ENCODE measurements at places on chromosomes 16 and 17.

DNA sequence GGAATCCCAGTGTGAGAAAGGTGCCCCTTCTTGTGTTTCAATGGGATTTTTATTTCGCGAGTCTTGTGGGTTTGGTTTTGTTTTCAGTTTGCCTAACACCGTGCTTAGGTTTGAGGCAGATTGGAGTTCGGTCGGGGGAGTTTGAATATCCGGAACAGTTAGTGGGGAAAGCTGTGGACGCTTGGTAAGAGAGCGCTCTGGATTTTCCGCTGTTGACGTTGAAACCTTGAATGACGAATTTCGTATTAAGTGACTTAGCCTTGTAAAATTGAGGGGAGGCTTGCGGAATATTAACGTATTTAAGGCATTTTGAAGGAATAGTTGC lies 567 bp downstream of the UBB start:
- H3K27me3 ChIP-seq: no peaks in the 10 kb centered on the region
- DNase-seq: peak; percentile 8
- peak overlapping the region; percentile 96 for H3K27ac ChIP-seq
- peaks cover 14% of the 10 kb centered on the region for H3K4me1 ChIP-seq

DNA sequence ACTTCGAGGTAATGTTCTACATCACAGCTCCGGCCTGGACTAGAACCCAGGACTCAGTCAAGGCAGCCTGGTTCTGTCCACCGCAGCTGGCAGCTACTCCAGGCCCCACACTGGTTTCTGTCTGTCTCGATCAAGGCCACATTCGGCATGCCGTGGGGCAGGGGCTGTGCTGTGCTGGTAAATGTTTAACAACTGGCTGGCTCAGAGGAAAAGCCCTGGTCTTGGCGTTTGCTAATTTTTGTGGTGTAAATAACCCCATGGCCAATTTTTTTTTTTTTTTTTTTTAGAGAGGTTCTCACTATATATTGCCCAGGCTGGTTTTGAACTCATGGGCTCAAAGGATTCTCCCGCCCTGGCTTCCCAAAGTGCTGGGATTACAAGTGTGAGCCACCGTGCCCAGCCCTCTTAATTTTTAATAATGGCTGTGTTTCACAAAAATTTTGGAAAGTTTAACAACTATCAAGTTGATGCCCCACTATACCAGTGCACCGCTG lies 328 bp upstream of the DRC7 start:
- H3K36me3 ChIP-seq: no peaks in the 10 kb centered on the region
- no peaks in the 10 kb centered on the region for H3K27me3 ChIP-seq
- no peak overlapping the region for H3K4me3 ChIP-seq
- H3K4me1 ChIP-seq: peaks cover 12% of the 10 kb centered on the region
- DNase-seq: no peak

GRCh38 chr17:53092072-53092471 lies 730.7 kb upstream of the KIF2B start:
- H3K4me3 ChIP-seq: no peak overlapping the region
- H3K27me3 ChIP-seq: no peaks in the 10 kb centered on the region
- H3K36me3 ChIP-seq: no peaks in the 10 kb centered on the region
- no peak overlapping the region for H3K27ac ChIP-seq

DNA sequence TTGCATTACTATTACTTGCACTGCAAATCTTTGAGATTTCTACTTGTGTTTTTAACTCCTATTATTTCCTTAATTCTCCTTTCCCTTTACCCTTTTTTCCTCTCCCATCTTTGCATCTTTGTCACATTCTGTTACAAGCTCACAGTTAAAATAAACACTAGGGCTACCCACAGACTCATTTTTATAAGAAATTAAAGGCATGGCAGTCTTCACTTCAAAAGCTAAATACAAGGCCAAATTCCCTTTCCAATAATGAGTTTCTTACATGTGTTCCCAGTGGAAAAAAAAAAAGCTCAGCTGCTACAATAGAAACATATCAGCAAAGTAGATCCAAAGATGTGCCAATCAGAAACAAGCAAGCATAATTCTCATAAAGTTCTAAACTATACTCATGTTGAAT lies 3.7 kb upstream of the BRIP1 start:
- no peaks in the 10 kb centered on the region for H3K36me3 ChIP-seq
- DNase-seq: no peak
- no peak overlapping the region for H3K27ac ChIP-seq
- no peak overlapping the region for H3K4me3 ChIP-seq
- H3K27me3 ChIP-seq: no peaks in the 10 kb centered on the region

GRCh38 chr17:65277576-65277975 lies 140.4 kb downstream of the RGS9 start:
- peaks cover 8% of the 10 kb centered on the region for H3K27me3 ChIP-seq
- no peak for DNase-seq
- H3K4me1 ChIP-seq: no peaks in the 10 kb centered on the region
- no peaks in the 10 kb centered on the region for H3K36me3 ChIP-seq
- H3K4me3 ChIP-seq: no peak overlapping the region

DNA sequence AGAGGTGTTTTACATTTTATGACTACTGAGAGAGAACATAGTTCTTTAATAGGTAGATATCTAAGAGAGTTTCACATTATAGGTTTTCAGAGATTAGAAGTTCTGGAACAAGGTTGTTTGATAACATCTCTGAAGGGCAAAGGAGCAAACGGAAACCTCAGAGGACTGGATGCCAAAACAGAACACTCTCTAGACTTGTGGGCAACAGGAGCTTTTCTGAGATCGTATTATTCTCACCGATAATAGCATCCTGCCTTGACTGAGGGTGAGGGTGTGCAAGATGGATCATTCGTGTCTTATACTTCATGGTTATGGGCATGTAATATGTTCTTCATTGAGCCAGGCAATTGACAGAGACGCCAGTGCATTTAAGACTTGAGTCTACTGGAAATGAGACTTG lies 234.8 kb downstream of the IRX3 start:
- no peak overlapping the region for H3K27ac ChIP-seq
- no peaks in the 10 kb centered on the region for H3K36me3 ChIP-seq
- no peaks in the 10 kb centered on the region for H3K27me3 ChIP-seq
- H3K4me1 ChIP-seq: no peaks in the 10 kb centered on the region

GRCh38 chr16:77014441-77014840 lies 176.5 kb upstream of the MON1B start:
- no peaks in the 10 kb centered on the region for H3K4me1 ChIP-seq
- DNase-seq: no peak
- H3K27ac ChIP-seq: no peak overlapping the region
- H3K36me3 ChIP-seq: no peaks in the 10 kb centered on the region

DNA sequence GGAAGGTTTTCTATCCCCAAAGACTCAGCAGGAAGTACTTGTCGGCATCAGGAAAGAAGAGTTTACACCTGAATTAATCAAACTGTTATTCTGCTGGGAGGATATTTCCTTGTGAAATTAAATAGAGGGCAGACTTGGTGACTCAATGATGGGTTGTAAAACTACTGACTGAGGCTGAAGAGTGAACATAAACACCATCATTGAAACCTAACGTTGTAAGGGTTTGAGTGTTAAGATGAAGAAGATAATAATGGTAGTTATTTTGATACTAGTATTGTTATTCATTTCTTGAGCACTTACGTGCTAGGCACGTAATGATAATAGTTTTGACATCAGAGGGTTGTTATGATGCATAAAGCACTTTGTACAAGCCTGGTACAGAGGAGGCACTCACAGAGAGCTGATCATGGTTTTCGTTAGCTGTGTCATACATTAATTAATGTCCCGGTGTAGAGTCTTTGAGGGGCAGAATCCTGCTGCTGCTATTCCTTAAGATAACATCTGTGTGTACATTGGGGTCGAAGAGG lies 64.2 kb upstream of the CACNG3 start:
- DNase-seq: no peak
- peaks cover 13% of the 10 kb centered on the region for H3K36me3 ChIP-seq
- H3K4me1 ChIP-seq: peaks cover 5% of the 10 kb centered on the region
- no peaks in the 10 kb centered on the region for H3K27me3 ChIP-seq
- H3K27ac ChIP-seq: no peak overlapping the region

DNA sequence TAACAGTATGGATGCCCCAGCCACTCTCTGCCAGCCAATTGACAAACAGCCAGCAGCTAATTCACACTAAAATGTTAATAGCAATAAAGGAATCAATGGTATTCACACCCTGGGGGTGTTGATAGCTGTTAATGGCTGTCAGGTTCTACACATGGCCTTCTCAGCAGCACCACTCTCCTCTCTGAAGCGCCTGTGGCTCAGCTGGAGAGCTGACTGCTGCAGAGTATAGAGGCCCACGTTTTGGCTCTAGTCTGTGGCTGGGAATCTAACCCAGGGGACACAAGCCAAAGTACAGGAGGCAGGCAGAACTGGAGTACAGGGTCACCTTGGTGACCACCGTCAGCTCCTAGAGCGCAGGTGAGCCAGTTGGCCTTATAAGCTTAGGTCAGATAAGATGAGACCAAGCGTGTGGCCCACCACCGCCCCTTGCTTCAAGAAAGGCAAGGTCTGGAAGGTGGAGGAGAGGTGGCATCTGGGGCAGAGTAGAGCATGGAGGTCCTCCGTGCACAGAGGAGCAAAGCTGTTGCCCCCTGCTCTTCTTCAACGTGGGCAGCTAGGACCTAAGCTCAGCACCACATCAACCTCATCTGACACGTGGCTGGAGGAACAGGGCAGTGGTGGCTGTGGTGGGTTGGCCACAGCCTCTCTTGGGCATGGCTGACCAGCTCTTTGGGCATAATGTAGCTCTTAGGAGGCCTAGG lies 25.4 kb downstream of the CCR7 start:
- peaks cover 93% of the 10 kb centered on the region for H3K4me1 ChIP-seq
- peak overlapping the region; percentile 54 for H3K4me3 ChIP-seq
- no peaks in the 10 kb centered on the region for H3K27me3 ChIP-seq
- no peaks in the 10 kb centered on the region for H3K36me3 ChIP-seq

DNA sequence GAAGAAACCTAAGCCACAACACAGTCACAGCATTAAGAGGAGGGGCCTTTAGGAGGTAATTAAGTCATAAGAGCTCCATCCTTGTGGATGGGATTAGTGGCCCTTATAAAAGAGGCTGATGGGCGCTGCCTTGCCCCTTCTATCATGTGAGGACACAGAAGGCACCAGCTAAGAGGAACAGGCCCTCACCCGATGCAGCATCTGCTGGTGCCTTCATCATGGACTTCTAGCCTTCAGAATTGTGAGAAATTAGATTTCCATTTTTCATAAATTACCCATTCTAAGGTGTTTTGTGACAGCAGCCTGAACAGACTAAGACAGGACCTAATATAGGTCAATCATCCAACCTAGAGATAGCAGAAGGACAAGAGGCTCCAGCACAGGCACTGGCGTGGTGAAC lies 120.8 kb downstream of the CDYL2 start:
- DNase-seq: no peak
- H3K27ac ChIP-seq: no peak overlapping the region
- H3K27me3 ChIP-seq: no peaks in the 10 kb centered on the region
- no peak overlapping the region for H3K4me3 ChIP-seq
- no peaks in the 10 kb centered on the region for H3K36me3 ChIP-seq

Data from CD8-positive, alpha-beta memory T cell (primary cell).